Endothelial cell (in vitro differentiated cells): ENCODE measurements at places on chromosomes 16 and 17.

GRCh38 chr17:76382803-76383545 is 1.4 kb upstream of the SPHK1 start:
- H3K36me3 ChIP-seq = no peaks in the 10 kb centered on the region
- peak; percentile 33 for DNase-seq
- H3K4me3 ChIP-seq = peak overlapping the region; percentile 90
- H3K27ac ChIP-seq = no peak overlapping the region

GRCh38 chr16:8686879-8687278 is 12.5 kb downstream of the ABAT start:
- no peak overlapping the region for H3K4me3 ChIP-seq
- H3K4me1 ChIP-seq = no peaks in the 10 kb centered on the region
- DNase-seq = no peak
- peaks cover 13% of the 10 kb centered on the region for H3K36me3 ChIP-seq
- no peak overlapping the region for H3K27ac ChIP-seq

DNA sequence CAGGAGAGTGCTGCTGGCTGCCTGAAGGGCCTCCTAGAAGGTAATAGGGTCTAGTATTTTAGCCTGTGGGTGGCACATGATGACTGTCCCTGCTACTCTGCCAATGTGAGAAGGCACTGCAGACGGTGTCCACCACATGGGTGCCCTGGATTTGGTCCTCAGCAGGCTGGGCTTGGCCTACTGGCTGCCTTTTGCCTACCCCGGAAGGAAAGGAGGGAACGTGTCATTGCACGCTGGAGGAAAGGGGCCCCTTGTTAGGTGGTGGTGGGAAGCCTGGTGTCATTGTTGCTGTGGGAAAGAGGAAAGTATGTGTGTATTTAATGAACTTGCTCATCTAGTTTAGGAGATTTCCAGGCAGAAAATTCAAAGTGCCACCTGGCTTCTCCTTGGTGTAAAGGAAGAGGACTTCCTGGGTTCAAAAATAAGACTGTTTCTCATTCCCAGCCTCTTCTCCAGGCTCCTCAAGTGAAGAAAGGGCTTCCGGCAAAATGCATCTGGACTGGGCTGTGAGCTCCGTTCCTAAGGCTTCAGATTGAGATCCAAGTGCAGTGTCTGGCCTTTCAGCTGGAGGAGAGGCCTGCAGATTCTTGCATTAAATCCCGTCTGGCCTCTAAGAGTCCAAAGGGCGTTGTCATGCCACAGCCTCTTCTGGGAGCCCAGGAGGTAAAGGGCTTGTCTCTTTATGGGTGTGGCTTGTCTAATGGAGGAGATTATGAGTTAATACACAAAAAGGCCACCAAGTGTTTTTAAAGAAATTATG is 55.1 kb downstream of the RPTOR start:
- H3K27me3 ChIP-seq = peaks cover 1% of the 10 kb centered on the region
- no peak overlapping the region for H3K4me3 ChIP-seq
- H3K27ac ChIP-seq = no peak overlapping the region
- no peak for DNase-seq

- peaks cover 4% of the 10 kb centered on the region for H3K36me3 ChIP-seq
- no peaks in the 10 kb centered on the region for H3K27me3 ChIP-seq
- DNase-seq = peak; percentile 23
- H3K27ac ChIP-seq = peak overlapping the region; percentile 86
- peak overlapping the region; percentile 96 for H3K4me3 ChIP-seq
These were observed 509 bp downstream of the CNEP1R1 start for GRCh38 chr16:50025537-50025931.

GRCh38 chr17:56973520-56973919 is 4.4 kb upstream of the SCPEP1 start:
- peaks cover 4% of the 10 kb centered on the region for H3K4me1 ChIP-seq
- no peak overlapping the region for H3K4me3 ChIP-seq
- H3K36me3 ChIP-seq = peaks cover 4% of the 10 kb centered on the region
- H3K27ac ChIP-seq = no peak overlapping the region
- H3K27me3 ChIP-seq = no peaks in the 10 kb centered on the region
- no peak for DNase-seq
